Stimulated activated CD8-positive, alpha-beta memory T cell treated with anti-CD3 and anti-CD28 coated beads, Interleukin-15, amount 100 ng/mL, for 48 hours (primary cell): ENCODE measurements at places on chromosomes 7 and 10.

- DNase-seq: no peak
Observed at GRCh38 chr7:55193245-55193644, 171.9 kb upstream of the LANCL2 start.

GRCh38 chr7:3897430-3898372 lies 596.6 kb downstream of the SDK1 start:
- peak; percentile 13 for DNase-seq

- DNase-seq: no peak
Observed at GRCh38 chr10:96656198-96656577, 64.1 kb downstream of the PIK3AP1 start.

DNA sequence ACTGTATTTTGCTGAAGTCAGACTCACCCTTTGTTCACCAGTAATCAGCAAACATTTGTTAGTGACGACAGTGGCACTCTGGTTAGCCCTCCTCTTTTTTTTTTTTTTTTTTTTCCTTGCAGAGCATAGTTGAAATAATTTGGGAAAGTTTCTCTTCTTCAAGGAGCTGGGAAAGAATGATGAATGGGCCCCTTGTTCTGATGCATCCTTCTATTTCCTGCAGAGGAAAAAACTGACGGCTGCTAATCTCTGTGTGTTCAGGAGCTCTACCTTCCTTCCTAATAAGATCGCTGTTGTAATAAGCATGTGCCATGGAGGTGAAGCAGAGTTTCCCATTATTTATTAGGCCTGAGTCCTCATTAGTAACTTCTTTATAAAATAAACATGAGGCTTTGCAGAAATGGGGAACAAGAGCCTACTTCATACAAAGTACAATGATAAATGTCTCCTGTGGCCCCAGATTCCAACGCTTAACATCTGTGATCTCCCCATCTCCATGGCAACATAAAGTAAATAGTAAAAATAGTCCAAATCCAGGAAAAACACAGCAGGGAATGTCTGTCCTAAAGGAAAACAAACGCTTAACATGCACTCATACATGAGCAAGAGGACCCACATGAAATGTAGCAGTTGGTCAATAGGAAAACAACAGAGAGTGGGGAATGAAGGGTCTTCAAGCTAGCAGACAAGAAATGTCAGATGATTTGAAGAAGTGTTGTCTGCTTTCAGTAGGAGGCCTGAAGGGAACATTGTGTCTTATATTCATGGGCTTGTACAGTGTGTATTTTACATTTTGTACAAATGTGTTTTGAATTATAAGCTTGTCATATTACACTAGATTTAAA lies 59.1 kb upstream of the CALD1 start:
- DNase-seq: no peak

- no peak for DNase-seq
Observed at GRCh38 chr10:11098666-11099065, 81.0 kb downstream of the CELF2 start.

DNA sequence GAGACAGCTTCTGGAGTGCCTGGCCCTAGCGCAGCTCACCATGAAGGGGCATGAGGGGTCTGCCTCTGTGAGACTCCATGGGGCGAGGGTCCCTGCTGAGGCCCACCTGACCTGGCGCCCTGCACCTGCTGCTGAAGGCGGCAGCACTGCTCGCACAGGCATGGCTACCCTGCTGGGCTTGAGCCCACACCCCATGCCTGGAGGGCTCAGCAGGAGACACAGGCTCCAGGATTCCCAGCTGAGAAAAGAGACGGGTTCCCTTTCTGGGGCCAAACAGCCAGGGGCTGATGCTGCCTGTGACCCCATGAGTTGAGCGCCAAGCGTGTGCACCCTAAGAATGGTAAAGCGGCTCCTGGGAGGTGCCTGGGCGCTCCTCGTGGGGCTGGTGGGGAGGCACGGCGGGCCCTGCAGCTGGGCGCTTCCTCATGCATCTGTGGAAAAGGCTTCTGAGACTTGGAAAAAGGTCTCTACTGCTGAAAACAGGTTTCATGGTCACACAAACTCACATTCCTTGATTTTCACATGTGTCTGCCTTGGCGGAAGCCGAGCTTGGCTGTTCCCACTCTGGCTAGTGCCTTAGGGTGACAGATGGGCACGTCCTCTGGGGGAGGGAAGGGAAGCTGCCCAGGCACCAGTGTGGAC lies 233.4 kb downstream of the ZMYND11 start:
- DNase-seq: no peak

DNA sequence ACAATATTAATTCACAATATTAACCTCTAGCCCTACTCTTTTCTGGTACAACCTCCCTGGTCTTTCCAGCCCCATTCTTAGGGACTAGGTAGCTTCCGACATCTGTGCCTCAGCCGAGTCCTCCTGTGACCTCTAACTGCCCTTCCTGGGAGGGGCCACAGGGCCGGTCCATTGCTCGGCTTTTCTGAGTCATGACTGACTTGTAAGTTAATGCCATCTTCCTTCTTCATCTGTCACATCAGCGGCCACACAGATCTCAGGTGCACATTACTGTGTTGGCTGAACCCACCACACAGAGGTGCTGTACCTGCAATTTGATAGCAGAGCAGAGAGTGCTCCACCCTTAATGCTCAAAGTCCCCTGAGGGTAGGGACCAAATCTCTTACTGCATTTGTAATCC lies 4.1 kb upstream of the CPA4 start:
- no peak for DNase-seq

DNA sequence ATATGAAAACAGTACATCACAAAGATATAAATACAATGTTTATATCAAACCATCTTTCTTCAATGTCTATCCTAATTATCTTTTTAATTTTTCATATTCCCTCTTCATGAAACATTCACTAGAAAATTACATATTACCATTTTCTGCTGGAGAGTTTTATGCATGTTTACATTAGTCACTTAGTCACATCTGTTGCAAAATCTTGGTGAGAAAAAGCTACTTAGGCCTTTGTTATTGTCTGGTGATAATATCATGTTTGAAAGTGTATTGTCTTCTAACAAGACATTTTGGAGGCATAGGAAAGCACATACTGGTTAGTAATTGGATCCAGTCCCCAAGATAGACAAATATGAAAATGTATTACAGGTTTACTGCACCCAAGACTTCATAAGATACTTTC lies 163.6 kb downstream of the GNAI1 start:
- DNase-seq: no peak
